ENCODE measurements at places on chromosomes 11 and 22.
A peak's percentile ranks its signal among the peaks of the same experiment; 100 is the strongest.

- DNase-seq = no peak
Observed at GRCh38 chr11:132158696-132159095, 788.3 kb downstream of the NTM start.

- DNase-seq = no peak
Observed at GRCh38 chr22:43867839-43868635, 5.7 kb upstream of the SULT4A1 start.

- DNase-seq = no peak
Observed at GRCh38 chr11:74276581-74276980, 34.9 kb downstream of the P4HA3 start.

DNA sequence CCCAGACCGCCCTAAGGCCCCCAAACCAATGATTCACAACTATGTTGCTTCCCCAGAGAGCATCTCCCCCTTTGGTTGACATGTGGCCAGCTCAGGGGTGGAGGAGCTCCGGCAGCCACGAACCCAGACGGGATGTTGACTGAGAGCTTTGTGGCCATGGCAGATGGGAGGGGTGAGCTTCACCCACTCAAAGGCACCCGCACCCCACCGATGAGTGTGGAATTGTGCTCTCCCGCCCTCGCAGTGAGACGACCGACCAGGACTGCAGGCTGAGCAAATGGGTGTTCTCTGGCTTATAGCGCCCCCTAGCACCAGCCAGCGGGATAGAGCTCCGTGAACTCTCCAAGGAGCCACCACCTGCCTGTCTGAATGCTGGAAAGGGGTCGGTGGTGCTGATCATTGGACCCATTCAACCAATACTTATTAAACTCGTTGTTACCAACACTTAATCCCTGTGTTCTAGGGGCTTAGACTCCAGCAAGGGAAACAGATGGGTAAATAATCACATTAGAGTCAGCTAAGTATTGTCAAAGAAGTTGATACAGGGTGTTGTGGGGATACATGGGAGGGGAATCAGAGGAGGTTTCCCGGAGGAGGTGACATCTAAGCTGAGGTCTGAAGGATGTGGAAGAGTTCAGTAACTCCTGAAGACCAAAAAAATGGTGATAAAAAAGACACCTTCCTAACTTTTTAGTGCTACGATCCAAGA lies 4.5 kb upstream of the TIMP3 start:
- DNase-seq = peak; percentile 40

- DNase-seq = no peak
Observed at GRCh38 chr11:65310736-65311135, 3.9 kb upstream of the CDC42EP2 start.

DNA sequence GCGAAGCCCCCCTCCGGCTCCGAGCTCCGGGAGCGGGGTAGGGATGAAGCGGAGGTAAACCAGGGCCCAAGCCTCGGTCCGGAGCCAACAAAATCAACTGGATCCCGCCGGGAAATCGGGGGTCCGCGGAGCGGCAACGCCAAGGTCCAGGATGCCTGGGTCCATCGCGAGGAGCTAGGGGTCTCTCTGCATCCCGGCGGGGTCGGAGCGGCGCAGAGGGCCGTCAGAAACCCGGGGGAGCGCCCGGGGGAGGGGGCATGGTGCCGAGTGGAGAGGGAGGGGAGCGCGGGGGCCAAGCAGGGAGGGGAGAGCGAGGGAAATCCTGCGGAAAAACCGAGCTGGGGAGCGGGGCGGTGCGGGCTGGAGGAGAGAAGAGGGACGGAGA lies 51.8 kb downstream of the SLC22A12 start:
- DNase-seq = no peak

GRCh38 chr22:48588878-48589450 lies 1238.7 kb downstream of the BRD1 start:
- no peak for DNase-seq

DNA sequence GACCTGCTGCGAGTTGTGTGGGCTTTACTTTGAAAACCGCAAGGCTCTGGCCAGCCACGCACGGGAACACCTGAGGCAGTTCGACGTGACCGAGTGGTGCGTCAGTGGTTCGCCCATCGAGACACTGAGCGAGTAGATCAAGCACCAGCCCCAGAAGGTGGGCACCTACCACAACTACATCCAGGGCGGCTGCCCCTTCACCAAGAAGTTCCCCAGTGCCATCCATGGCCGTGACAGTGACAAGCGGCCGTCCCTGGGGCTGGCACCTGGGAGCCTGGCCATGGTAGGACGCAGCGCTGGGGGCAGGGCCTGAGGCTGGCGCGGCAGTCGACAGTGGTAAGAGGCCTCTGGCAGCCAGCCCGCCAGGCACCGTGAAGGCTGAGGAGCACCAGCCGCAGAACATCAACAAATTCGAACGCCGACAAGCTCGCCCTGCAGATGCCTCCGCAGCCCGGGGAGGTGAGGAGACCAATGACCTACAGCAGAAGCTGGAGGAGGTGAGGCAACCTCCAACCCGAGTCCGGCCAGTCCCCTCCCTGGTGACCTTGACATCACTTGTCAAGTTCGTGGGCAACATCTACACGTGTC lies 545.2 kb upstream of the CCDC179 start:
- no peak for DNase-seq

DNA sequence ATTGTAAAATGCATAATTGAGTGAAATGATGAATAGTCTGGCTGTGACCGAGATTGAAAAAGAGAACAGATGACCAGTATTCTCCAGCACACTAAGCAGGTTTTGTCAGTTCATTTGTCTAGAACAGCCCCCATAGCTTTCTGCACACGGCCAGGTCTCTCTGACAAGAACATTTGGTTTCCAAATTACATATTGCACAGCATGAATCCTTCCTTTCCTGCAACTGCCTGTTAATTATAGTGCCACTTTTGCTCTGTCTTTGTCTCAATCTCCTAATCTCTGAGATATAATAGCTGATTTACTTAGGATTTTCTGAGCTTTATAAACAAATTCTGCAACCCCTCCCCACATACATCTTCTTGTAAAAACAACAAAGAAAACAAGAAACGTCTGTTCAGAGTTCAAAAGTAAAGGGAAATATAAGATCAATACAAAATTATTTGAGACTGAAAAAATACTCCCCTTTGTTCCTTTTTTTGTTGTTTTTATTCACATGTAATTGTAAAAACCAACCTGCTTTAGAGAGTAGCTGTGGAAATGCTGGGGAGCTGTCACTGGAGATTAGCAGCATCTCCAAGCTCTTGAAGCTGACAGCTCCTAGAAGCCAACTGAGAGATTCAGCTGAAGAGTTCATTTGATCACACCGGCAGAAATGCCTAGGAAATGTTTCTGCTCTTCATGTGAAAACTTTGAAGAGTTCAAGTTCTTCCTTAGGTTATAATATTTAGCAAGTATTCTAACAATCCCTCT lies 998.1 kb downstream of the DLG2 start:
- no peak for DNase-seq

DNA sequence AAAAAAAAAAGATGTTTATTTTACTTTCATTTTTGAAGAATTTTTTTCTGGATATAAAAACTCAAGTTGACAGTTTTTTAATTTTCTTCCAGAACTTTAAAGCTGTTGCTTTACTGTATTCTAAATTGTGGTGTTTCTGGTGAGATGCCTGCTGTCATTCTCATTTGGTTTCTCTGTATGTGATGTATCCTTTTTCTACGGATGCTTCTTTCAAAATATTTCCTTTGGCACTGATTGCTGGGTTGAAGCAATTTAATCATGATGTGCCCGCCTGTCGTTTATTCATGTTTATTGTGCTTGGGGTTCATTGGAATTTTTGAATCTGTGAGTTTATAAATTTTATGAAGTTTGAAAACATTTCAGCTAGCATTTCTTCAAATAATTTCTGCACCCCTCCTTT lies 29.4 kb upstream of the CTSD start:
- no peak for DNase-seq

DNA sequence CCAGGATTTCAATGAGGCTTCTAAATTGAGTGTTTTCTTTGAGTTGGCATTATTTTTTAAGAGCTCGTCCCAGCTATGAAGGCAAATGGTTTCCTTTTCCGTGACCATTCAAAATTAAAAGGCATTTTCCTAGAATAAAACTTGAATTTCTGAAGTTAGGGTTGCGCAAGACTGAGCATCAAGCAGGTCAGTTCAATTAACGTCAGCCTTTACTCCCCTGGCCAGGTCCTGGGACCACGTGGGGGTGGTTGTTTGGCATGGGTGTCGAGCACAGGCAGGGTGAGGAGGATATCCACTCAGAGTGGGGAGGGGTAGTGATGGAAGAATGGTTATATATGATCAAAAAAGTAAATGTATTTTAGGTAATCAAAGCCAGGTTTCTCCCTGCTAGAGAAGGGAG lies 43.4 kb upstream of the TSKU start:
- no peak for DNase-seq

Measured in activated CD4-positive, alpha-beta T cell treated with anti-CD3 and anti-CD28 coated beads for 4 hours (primary cell).